ENCODE measurements at places on chromosomes 1 and 21.

DNA sequence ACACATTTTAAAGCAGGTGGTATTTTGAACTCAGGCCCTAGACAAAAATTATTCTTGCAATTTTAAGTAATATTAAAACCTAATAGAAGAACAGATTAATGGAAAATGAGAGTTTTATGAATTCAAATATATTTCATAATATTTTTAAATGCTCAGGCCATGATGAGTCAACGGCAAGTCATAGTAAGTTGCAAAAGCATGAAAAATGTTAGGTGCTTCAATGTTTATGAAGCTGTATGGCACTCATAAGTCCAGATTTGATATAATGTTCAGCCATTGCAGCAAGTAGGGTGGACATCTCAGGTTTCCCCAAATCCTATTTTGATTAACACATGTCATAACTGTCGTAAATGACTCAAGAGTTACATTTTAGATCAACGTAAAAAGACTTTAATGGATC, 112.6 kb downstream of the GRIK1 start:
- H3K4me1 ChIP-seq, result no peaks in the 10 kb centered on the region
- DNase-seq, result no peak
- H3K36me3 ChIP-seq, result no peaks in the 10 kb centered on the region
- H3K27ac ChIP-seq, result no peak overlapping the region
- H3K4me3 ChIP-seq, result no peak overlapping the region

DNA sequence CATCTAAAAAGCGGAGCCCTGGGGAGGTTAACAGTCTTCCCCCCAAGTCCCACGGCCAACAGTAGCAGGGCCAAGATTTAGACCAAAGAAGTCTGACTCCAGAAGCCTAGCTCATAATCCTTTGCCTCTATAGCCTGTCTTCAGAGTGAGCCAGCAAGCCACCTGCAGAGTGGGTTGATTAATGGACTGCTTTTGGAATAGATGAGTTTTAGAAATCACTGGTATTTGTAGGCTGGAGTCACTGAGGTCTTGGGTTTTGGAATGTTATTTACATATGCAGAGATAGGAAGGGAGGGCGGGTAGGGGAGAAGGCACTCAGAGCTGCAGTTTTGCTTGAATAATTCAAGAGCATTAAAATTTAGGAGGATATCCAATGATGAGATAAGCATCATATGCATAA, 90.8 kb upstream of the L1TD1 start:
- no peaks in the 10 kb centered on the region for H3K27me3 ChIP-seq
- no peak overlapping the region for H3K27ac ChIP-seq
- no peaks in the 10 kb centered on the region for H3K36me3 ChIP-seq

DNA sequence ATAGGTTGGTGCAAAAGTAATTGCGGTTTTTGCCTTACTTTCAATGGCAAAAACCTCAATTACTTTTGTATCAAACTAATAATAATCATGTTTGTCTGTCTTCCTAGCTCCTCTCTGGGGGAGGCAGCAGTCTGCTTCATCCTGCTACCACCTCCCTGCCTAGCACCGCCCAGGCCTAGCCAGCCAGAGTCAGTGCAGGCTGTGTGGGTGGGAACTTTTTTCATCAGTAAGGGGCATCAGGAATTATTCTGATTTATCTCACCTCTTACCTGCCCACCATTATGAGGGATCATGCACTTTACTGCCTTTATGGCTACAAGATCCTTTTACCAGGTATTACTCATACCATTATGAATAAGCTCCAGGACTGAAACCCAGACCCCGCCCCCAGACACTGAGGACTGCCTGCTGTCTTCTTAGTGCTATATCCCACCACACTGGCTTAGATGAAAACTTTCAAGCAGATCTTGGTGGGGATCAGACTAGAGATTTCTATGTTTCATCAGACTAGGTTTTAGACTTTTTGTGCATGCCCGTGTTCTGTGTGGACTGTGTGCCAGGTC, 116.4 kb downstream of the PBX1 start:
- DNase-seq, result no peak
- H3K36me3 ChIP-seq, result no peaks in the 10 kb centered on the region
- H3K27me3 ChIP-seq, result no peaks in the 10 kb centered on the region
- no peak overlapping the region for H3K4me3 ChIP-seq
- H3K27ac ChIP-seq, result no peak overlapping the region

DNA sequence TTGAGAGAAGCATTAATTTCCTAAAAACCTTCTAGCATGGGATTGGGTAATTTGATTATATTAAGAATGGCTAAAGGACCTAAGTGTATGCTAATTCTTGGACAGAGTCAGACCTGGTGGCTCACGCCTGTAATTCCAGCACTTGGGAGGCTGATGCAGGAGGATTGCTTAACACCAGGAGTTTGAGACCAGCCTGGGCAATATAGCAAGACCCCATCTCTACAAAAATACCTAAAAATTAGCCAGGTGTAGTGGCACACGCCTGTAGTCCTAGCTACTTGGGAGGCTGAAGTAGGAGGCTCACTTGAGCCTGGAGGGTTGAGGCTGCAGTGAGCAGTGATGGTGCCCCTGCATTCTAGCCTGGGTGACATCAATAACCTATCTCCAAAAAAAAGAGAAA, 45.9 kb upstream of the BMP8A start:
- peaks cover 2% of the 10 kb centered on the region for H3K36me3 ChIP-seq
- no peaks in the 10 kb centered on the region for H3K27me3 ChIP-seq
- H3K27ac ChIP-seq, result no peak overlapping the region
- no peak overlapping the region for H3K4me3 ChIP-seq
- DNase-seq, result no peak

- no peak overlapping the region for H3K4me3 ChIP-seq
- H3K4me1 ChIP-seq, result peaks cover 4% of the 10 kb centered on the region
- no peaks in the 10 kb centered on the region for H3K36me3 ChIP-seq
- no peak overlapping the region for H3K27ac ChIP-seq
- DNase-seq, result no peak
Observed at GRCh38 chr21:41428311-41428710, 2.3 kb downstream of the MX1 start.

DNA sequence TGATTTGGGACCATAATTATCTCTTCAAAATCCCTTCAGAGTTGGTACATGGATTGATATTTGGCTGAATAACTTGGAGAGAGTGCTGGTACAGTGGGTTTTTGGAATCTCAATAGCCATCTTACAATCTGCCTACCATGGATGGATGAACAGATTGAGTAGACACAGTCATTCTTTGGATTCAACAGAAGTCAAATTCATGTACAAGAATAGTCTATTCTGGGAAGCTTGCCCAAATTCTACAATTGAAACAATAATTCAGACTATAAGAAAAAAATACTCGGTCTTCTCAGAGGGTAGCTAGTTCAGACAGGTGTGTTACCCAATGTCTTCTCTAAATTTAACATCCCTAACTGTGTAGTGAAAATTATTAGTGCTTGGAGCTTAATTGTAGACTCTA, 574.0 kb downstream of the LRRIQ3 start:
- no peak for DNase-seq
- no peaks in the 10 kb centered on the region for H3K27me3 ChIP-seq
- no peak overlapping the region for H3K4me3 ChIP-seq
- H3K27ac ChIP-seq, result no peak overlapping the region
- no peaks in the 10 kb centered on the region for H3K4me1 ChIP-seq

DNA sequence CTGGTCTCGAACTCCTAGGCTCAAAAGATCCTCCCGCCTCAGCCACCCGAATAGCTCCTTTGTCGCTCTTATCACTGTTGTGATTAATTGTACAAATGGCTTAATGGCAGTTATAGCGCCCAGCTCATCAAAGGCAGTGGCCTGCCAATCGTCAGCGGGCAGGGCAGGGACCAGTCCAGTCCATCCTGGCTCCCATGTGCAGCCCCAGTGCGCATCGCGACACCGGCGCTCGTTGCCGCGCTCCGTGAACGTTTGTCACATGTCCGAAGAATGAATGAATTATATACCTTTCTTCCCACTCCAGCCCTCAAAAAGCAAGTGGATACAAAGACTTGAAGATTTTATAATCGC, 18.4 kb downstream of the MTX1 start:
- H3K4me3 ChIP-seq, result peak overlapping the region; percentile 55
- peak overlapping the region; percentile 42 for H3K27ac ChIP-seq
- DNase-seq, result peak; percentile 53
- no peaks in the 10 kb centered on the region for H3K27me3 ChIP-seq

DNA sequence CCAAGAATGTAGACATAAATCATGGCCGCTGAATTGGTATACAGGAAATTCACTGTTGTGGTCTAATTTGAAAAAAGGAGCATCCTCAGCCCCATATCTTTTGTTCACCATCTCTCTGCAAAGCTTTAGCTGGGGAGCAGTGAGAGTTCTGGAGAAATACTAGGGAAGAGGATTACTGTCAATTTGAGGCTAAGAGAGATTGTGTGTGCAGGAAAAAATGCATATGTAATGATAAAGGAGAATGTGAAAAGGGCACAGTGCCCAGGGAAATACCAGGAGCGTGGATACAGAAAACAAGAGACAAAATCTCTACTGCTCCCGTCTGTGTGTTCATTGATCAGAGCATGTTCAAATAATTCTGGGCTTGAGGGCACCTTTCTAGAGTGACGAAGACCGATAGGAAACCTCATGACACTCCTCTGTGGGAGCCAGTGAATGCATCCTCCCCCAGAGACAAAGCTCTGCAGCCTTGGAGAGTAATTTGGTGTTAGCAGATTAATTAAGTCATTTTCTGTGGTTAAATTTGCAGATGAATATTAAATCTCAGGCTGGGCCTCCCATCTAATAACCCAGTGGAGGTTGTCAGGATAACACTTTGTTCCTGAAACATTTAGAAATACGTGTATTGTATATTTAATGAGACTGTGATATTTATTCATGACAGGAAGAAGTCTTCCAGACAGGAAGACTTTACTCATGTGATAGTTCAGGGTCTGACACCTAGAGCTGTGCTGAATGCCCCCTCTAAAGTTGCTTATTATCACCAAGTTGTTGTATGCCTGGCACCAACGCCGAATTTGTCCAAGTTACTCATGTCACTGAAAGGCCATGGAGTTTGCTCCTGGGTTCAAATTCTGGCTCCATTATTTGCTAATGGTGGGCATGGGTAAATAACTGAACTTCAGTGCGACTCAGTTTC, 287.3 kb upstream of the SGIP1 start:
- H3K4me3 ChIP-seq, result no peak overlapping the region
- H3K36me3 ChIP-seq, result no peaks in the 10 kb centered on the region
- DNase-seq, result no peak

- H3K4me3 ChIP-seq, result no peak overlapping the region
- H3K4me1 ChIP-seq, result no peaks in the 10 kb centered on the region
- no peaks in the 10 kb centered on the region for H3K36me3 ChIP-seq
- DNase-seq, result no peak
- H3K27me3 ChIP-seq, result no peaks in the 10 kb centered on the region
Observed at GRCh38 chr21:16597753-16598152, 868.0 kb downstream of the USP25 start.

DNA sequence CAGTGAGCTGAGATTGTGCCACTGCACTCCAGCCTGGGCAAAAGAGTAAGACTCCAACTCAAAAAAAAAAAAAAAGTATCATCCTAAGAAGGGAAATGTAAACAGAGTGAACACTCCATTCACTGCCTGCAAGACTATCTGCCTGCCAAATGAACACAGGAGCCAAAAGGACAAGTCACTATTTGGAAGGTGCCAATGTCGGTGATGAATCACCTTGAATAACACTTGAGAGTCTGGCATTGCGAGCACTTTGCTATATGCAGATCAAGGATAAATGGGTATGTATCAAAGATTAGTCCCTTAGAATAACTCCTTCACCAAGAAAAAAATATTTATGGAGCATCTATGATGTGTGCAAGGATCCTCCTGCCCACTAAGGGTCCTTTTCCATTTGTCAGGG, 6.6 kb downstream of the UBR4 start:
- H3K4me3 ChIP-seq, result no peak overlapping the region
- no peak for DNase-seq
- no peak overlapping the region for H3K27ac ChIP-seq
- no peaks in the 10 kb centered on the region for H3K27me3 ChIP-seq
- H3K4me1 ChIP-seq, result peaks cover 6% of the 10 kb centered on the region

GRCh38 chr1:19003371-19004290, 47.2 kb upstream of the IFFO2 start:
- H3K27me3 ChIP-seq, result no peaks in the 10 kb centered on the region
- H3K4me1 ChIP-seq, result no peaks in the 10 kb centered on the region
- H3K27ac ChIP-seq, result no peak overlapping the region
- DNase-seq, result no peak

DNA sequence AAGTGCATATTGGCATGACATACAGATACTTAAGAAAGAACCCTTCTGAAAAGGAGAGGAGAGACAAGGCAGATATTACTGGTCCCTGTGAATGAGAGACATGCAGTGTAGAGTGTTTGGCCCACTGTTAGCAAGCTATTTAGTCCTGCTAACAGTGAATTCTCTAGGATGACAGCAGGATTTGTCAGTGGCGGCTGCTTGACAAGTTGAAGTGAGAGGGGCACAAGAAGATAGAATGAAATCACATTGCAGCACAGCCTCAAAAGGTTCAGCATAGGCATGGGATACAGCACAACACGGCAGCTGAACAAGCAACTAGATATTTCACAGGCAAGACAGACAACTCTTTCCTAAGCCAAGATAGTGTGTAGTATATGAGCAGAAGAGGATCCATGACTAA, 407.9 kb downstream of the PLA2G4A start:
- no peak for DNase-seq
- H3K4me3 ChIP-seq, result no peak overlapping the region
- H3K27me3 ChIP-seq, result no peaks in the 10 kb centered on the region
- no peak overlapping the region for H3K27ac ChIP-seq

- H3K27ac ChIP-seq, result no peak overlapping the region
- H3K27me3 ChIP-seq, result no peaks in the 10 kb centered on the region
- H3K4me3 ChIP-seq, result no peak overlapping the region
- DNase-seq, result no peak
Observed at GRCh38 chr1:2349806-2350205, 41.5 kb downstream of the MORN1 start.

DNA sequence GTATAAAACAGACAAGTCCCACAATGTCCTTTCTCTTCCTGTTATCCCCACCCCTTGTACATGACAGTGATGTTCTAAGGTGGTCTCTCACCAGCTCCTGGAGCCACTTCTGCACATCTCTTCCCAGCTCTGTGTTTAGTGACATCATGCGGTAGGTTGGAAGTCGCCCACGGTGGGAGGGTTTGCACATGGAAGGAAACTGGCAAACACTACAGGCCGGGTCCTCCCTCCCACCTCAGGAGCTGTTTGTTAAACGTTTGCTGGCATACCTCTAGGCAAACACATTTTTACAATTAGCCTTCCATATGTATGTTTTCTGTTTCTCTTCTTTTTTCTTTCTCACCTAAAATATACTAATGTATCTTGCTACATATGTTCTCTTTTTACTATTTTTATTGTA, 107.4 kb downstream of the PCBP3 start:
- no peaks in the 10 kb centered on the region for H3K4me1 ChIP-seq
- H3K36me3 ChIP-seq, result no peaks in the 10 kb centered on the region
- no peak for DNase-seq
- no peak overlapping the region for H3K27ac ChIP-seq
- no peak overlapping the region for H3K4me3 ChIP-seq
- no peaks in the 10 kb centered on the region for H3K27me3 ChIP-seq

GRCh38 chr1:160578175-160578524, 1.1 kb downstream of the CD84 start:
- no peaks in the 10 kb centered on the region for H3K36me3 ChIP-seq
- no peak overlapping the region for H3K27ac ChIP-seq
- no peaks in the 10 kb centered on the region for H3K4me1 ChIP-seq
- DNase-seq, result no peak

- H3K36me3 ChIP-seq, result no peaks in the 10 kb centered on the region
- H3K27me3 ChIP-seq, result no peaks in the 10 kb centered on the region
- H3K4me1 ChIP-seq, result no peaks in the 10 kb centered on the region
- no peak overlapping the region for H3K4me3 ChIP-seq
- DNase-seq, result no peak
- H3K27ac ChIP-seq, result no peak overlapping the region
Observed at GRCh38 chr21:14405225-14405624, 22.3 kb upstream of the HSPA13 start.

GRCh38 chr1:175317309-175317708, 124.7 kb upstream of the KIAA0040 start:
- H3K27me3 ChIP-seq, result no peaks in the 10 kb centered on the region
- H3K27ac ChIP-seq, result no peak overlapping the region
- H3K36me3 ChIP-seq, result no peaks in the 10 kb centered on the region
- DNase-seq, result no peak
